ENCODE measurements at places on chromosomes 11 and 22.

GRCh38 chr22:22554587-22555284, 4.3 kb downstream of the PRAME start:
- no peak for DNase-seq

DNA sequence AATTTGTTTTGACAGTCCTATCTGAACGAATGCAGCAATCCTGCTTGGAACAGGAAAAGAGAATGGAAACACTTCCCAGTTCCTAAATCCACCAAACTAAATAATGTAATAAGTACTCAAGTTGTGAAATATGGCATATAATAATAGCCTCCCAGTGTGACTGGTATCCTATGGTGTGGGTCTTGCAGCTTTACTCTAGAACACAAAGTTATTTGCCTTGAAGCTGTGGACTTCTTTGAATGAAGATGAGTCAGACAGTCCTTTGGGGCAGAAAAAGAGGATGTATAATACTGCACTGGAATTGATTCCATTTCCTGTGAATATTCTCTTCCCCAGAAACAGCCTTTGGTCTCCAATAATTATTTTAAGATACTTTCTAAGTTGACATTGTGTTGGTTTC, 887.0 kb downstream of the KCNA4 start:
- peak; percentile 8 for DNase-seq

- peak; percentile 45 for DNase-seq
These were observed 66.4 kb downstream of the SGSM3 start for GRCh38 chr22:40436505-40437431.

DNA sequence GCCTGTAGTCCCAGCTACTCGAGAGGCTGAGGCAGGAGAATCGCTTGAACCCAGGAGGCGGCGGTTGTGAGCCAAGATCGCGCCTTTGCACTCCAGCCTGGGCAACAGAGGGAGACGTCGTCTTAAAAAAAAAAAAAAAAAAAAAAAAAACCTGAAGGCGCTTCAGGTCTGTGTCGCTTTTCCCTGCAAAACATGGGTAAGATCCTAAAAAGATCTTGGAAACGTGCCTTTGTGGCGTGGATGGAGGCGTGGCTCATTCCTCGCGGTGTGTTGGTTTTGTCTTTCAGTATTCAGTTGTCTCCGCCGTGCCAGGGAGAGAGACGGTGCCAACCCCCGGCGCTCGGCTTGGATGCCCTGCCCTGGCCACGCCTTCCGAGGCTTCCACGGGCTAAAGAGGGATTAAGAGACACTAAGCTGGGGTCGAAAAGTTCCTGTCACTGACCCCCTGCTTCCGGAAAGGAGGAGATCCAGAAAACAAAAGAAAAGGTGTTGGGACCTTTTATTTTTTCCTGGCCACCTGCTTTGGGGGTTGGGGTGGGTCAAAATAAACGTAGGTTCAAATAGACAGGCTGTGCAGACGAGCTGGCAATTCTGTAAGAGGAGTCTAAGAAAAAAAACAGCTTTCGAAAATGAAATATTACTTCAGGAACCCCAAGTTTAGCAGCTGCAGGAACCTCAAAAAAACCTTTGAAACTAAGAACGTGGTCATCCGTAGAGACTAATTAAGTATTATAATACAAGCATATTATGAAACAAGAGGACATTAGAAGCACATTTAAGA, 1.1 kb upstream of the SLC35F2 start:
- peak; percentile 42 for DNase-seq

DNA sequence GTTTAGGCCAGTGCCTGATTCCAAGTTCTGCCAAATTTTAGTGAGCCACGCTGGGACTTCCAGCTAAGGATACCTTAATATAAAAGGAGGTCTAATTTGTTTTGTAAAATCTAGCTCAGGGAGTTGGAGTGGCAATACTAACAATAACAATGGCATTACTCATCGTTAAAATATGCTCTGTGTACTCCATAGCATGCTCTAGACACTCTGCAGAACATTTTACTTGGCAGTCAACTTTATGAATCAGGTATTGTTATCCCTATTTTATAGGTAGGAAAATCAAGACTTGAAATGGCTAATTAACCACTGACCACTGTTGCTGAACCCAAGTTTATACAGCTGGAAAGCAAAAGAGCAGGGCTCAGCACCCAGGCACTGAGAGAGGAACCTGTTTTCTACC, 485.0 kb upstream of the KIRREL3 start:
- DNase-seq = peak; percentile 16

- DNase-seq = no peak
These were observed 36.9 kb upstream of the KRTAP5-7 start for GRCh38 chr11:71490044-71490730.

- DNase-seq = no peak
These were observed 44.6 kb upstream of the EP300 start for GRCh38 chr22:41047801-41048211.

GRCh38 chr11:114088216-114088615, 28.7 kb downstream of the ZBTB16 start:
- DNase-seq = no peak

- DNase-seq = no peak
These were observed 23.2 kb downstream of the DERL3 start for GRCh38 chr22:23815541-23816155.

DNA sequence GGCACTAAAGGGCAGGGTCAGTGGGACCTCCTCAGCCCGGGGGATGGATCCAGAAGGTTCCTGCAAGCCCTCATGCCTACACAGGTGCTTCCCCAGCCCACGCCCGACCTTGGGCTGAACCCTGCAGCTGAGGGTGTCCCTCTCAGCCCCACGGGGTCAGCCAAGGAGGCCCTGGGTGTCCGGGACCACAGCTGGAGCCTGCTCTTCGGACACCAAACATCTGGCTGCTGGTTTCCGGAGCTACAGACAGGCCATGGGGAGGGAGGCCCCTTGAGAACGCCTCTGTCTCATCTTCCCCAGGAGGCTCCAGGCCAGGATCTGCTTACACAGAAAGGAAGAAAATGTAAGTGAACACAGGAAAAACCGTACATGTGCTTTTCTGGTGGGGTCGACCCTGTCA, 355.7 kb downstream of the MN1 start:
- no peak for DNase-seq

DNA sequence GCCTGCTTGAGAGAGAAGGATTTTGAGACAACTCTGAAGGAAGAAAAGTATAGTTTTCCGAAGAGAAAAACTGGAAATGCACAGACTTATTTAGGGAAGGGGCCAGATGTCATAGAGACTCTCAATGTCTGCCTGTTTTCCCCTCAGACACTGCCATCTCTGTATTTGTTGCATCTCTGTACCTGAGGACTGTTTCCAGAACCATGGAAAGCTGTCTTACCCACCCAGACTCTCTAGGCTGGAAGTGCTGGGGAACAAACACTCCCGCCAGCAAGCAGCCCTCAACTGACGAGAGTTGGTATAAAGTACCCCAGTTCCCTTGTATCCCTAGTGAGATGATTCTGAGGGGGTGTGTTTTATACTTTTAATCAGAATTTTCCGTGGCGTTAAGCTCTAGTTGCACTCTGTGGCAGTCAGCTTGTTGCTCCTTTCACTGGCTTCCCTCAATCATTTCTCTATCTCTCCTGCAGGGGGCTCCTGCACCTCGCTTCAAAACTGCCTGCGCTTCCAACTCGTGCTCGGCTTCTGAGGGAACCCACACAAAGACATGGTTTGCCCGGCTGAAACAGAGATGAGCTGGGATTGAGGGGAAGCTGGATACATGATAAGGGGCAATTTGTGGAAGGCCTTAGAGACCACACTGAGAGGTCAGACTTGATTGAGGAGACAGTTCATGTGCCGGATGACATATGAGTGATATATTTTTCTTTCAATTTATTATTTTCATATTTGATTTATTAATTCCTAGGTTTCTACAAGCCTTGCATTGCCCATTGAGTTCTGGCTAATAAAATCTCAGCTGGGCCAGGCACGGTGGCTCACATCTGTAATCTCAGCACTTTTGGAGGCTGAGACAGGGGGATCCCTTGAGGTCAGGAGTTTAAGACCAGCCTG, 36.9 kb upstream of the CLPB start:
- DNase-seq = peak; percentile 63

- DNase-seq = no peak
These were observed 52.2 kb upstream of the CARS1 start for GRCh38 chr11:3109434-3109833.

DNA sequence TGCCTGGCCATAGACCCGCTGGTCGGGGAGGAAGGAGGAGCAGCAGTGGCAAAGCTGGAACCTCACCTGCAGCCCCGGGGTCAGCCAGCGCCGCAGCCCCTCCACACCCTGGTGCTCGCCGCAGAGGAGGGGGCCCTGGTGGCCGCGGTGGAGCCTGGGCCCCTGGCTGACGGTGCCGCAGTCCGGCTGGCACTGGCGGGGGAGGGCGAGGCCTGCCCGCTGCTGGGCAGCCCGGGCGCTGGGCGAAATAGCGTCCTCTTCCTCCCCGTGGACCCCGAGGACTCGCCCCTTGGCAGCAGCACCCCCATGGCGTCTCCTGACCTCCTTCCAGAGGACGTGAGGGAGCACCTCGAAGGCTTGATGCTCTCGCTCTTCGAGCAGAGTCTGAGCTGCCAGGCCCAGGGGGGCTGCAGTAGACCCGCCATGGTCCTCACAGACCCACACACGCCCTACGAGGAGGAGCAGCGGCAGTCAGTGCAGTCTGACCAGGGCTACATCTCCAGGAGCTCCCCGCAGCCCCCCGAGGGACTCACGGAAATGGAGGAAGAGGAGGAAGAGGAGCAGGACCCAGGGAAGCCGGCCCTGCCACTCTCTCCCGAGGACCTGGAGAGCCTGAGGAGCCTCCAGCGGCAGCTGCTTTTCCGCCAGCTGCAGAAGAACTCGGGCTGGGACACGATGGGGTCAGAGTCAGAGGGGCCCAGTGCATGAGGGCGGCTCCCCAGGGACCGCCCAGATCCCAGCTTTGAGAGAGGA, 11.9 kb downstream of the TMEM121B start:
- DNase-seq = no peak

- DNase-seq = peak; percentile 39
These were observed 10.2 kb upstream of the ALG8 start for GRCh38 chr11:78149646-78150045.

GRCh38 chr11:27907530-27907929, 200.4 kb downstream of the KIF18A start:
- no peak for DNase-seq

- DNase-seq = no peak
These were observed 5.5 kb downstream of the GRK3 start for GRCh38 chr22:25569983-25570382.

- no peak for DNase-seq
These were observed 7.4 kb upstream of the BLID start for GRCh38 chr11:122123263-122123929.

GRCh38 chr11:67053896-67054329, 2.7 kb upstream of the RHOD start:
- peak; percentile 91 for DNase-seq
